ENCODE measurements at places on chromosomes 3 and 15. TPM values are rescaled to one million over a fixed set of nuclear protein-coding genes. Genes with fewer than 3 reads are reported as not detected.

Gene PATL2
- total RNA-seq: not detected

Gene CADPS
- 370 TPM for total RNA-seq

Gene MED12L
- total RNA-seq: 23.8 TPM

Gene KBTBD13
- not detected for total RNA-seq

Gene OR5K4
- not detected for total RNA-seq

Gene ZNF80
- total RNA-seq: 0.23 TPM

Gene SLC15A2
- 29.5 TPM for total RNA-seq

Gene PIERCE2
- total RNA-seq: 6.7 TPM

Gene TTLL3
- 18.7 TPM for total RNA-seq

Gene NOX5
- total RNA-seq: 0.23 TPM

Gene CD276
- 37.1 TPM for total RNA-seq

Gene WNT7A
- 12.9 TPM for total RNA-seq

Gene TRIM42
- total RNA-seq: not detected

Gene TNFSF10
- total RNA-seq: 5.5 TPM

Gene LIPC
- not detected for total RNA-seq

Gene SLCO3A1
- 8.8 TPM for total RNA-seq

Gene GCHFR
- total RNA-seq: 18.0 TPM

Gene PSTPIP1
- 0.23 TPM for total RNA-seq

Gene DUOXA1
- total RNA-seq: not detected

Gene LRRK1
- total RNA-seq: 3.0 TPM

Gene GALNT15
- total RNA-seq: 5.8 TPM

Gene RBSN
- total RNA-seq: 58.6 TPM

Gene CATSPER2
- 5.5 TPM for total RNA-seq

Gene GOLGA6A
- total RNA-seq: 0.23 TPM

Gene GOLGA8H
- total RNA-seq: 2.1 TPM

Gene SLC2A2
- total RNA-seq: not detected

Gene ABCC5
- 50.3 TPM for total RNA-seq

Gene EFCC1
- 1.6 TPM for total RNA-seq

Gene ARNT2
- total RNA-seq: 73.4 TPM

Gene HTR3E
- total RNA-seq: not detected

Gene DAZL
- 0.23 TPM for total RNA-seq

Gene XCR1
- not detected for total RNA-seq

Gene ZBTB38
- 128 TPM for total RNA-seq

Gene SNTN
- 2.3 TPM for total RNA-seq

Gene STX19
- not detected for total RNA-seq

Gene TIPIN
- 15.0 TPM for total RNA-seq

Gene IL17RB
- total RNA-seq: 9.0 TPM
